ENCODE measurements at places on chromosomes 2 and 18.

- DNase-seq, result no peak
These were observed 10.7 kb upstream of the CD226 start for GRCh38 chr18:69958422-69958821.

- DNase-seq, result no peak
These were observed 1.6 kb downstream of the IRS1 start for GRCh38 chr2:226797989-226798421.

GRCh38 chr18:62792016-62792415, 76.7 kb downstream of the PHLPP1 start:
- DNase-seq, result no peak

DNA sequence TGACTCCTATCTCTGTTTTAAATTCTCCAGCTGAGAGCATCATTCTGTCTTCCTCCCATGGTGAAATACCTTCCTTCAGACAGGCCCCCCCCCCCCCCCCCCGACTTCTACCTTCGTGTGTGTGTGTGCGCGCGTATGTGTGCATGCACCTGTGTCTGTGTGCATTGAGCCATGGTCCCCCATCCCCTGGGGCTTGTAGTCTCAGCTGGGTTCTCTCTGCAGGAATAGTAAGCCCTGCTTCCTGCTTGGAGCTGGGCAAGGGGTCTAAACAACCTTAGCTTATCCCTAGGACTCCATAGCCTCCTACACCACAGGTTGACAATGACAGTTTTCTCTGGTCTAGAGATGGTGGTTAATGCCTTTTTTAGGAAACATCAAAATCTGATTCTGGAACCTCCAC, 427.5 kb upstream of the KLHL29 start:
- DNase-seq, result no peak

GRCh38 chr18:11274144-11274794, 124.9 kb upstream of the PIEZO2 start:
- no peak for DNase-seq

DNA sequence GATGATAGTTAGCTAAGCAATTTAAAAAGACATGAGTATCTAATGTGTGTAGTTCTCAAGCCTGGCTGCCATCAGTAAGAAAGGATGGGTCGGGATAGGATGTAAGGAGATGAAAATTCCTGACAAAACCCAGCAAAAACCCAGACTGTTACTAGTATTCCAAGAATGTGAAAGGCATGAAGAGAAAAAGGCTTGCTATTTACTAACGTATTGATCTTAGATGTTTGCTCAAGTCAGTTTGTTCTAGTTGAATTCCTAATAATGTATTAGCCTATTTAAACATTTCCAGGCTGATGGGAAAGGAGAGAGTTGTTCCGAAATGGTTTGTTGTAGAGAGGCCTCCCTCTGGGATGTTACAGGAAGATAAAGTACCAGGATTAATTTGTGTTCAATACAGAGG, 88.2 kb downstream of the ZNF532 start:
- DNase-seq, result no peak

DNA sequence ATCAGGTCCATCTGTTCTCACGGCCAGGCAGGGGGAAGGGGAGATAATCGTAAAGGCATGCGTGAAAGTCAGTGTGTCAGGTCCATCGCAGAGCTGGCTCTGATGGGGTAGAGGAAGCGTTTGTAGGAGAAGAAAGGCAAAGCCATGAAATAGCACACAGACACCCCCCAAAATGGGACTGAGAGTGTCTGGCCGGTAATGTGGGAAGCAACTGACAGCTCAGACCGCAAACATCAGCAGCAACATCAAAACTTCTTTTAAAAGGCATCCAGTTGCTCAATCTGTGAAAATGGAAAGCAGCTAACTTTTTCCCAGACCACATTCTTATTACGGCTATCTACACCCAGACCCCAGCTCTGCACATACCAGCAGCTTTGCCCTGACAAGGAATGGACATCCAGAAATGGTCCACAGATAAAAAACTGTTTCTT, 232.6 kb downstream of the EN1 start:
- no peak for DNase-seq
